Glutamatergic neuron (in vitro differentiated cells): ENCODE measurements at places on chromosomes 4 and X. TPM values are rescaled to one million over a fixed set of nuclear protein-coding genes. Genes with fewer than 3 reads are reported as not detected.

TRAPPC11 gene
- 56.2 TPM for total RNA-seq

CXCR3 gene
- total RNA-seq: not detected

MAGEC1 gene
- total RNA-seq: not detected

GDI1 gene
- total RNA-seq: 730 TPM

ZC4H2 gene
- total RNA-seq: 48.0 TPM

CACNA1F gene
- 0.47 TPM for total RNA-seq

UGT2A2 gene
- total RNA-seq: not detected

DAPP1 gene
- total RNA-seq: not detected

SAGE1 gene
- total RNA-seq: not detected

CCDC110 gene
- total RNA-seq: 1.3 TPM
